ENCODE measurements at places on chromosomes 1 and 21. TPM values are rescaled to one million over a fixed set of nuclear protein-coding genes. Genes with fewer than 3 reads are reported as not detected.

DNA sequence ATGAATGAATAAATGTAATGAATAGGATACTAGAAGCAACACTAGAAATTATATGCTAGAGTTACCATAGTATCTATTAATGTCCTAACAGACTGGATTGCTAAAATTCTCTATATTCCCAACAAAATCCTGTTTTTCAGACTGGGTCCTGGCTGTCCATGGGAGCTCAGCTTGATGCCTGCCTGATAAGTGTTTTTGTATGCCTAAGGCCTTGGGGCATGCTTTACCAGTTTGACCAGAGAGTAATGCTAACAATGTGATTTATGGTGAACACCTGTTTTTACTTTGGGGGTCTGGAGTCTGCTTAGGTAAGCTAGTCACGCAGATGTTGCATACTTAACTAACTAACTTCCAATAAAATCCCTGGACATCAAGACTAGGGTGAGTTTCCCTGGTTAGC lies 318.8 kb upstream of the DEPDC1 start:
- DNase-seq: no peak

APOBEC4 gene
- polyA plus RNA-seq: not detected

OR2T29 gene
- not detected for polyA plus RNA-seq

DNA sequence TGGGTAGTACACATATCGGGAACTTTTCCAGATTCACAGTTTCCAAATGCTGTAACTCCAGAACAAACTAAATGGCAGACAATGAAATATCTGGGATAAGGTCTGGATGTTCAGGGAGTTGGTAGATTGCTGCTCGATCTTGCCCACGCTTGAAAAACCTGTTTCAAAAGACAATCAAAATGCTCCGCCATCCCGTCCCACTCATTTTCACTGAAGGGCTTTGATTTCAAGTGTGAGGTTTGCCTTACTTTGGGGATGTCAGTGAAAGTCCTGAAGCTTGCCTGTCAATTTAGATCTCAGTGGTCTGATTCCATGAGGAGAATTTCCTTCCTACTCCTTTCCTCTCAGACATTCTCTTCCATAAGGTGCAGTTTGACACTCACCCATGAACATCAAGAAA lies 236.3 kb upstream of the KCNK2 start:
- DNase-seq: no peak

- no peak for DNase-seq
These were observed at the start of gene DISP3 for GRCh38 chr1:11478571-11479374. TSS of gene DISP3 (plus strand) at chr1:11479155. CDS start at chr1:11500993, 21,838 bp downstream.

ANKRD35 gene
- polyA plus RNA-seq: 2.9 TPM

- no peak for DNase-seq
These were observed 7.0 kb downstream of the KRTAP10-8 start for GRCh38 chr21:44618909-44619308.

PLEKHA6 gene
- polyA plus RNA-seq: 3.0 TPM

DNA sequence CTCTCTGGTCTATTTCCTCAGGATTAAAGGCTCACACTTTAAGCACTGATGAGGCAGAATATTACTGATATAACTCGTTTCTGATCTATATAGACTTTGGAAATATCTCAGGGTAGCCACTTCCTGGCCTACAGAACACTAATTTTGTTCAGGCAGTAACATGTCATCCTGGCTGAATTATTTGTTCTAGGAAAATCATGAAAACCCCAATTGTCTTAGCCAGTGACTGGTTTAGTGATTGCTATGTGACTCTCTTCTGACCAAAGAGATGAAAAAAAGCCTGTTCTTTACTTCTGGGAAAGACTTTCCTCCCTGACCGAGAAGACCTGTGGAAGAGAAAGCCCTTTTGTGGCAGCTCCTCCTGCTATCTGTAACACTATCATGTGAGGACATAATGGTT lies 453.7 kb downstream of the SETD4 start:
- no peak for DNase-seq

SSBP3 gene
- polyA plus RNA-seq: 52.0 TPM

HUNK gene
- 5.0 TPM for polyA plus RNA-seq

PTAFR gene
- polyA plus RNA-seq: 1.7 TPM

DNA sequence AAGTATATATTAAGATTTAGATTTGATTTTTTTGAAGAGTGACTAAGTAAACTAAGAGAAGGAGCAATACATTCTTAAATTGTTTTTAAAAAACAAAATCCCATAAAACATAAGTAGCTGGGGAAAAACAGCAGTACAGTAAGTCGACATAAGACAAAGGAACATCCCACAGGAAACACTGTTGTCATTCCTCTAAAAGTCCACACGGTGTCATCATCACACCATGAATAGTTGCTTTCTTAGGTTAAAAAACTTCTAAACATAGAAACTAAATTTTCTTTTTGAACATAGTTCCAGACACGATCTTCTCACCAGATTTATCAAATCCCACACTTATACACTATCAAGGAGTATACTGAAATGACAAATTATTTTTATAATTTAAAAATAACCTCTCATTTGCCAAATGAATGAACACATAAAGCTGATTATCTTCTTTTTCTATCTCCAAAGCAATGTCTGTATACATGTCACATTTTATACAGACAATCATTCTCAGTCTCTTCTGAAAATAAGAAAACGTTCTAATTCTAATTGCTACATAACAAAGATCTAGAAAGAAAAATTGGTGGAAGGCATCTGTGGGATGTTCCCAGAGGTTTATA lies 15.8 kb downstream of the ODF2L start:
- DNase-seq: peak; percentile 63

GRCh38 chr1:165423136-165423535 lies 21.8 kb downstream of the RXRG start:
- DNase-seq: no peak

- no peak for DNase-seq
These were observed 81.9 kb upstream of the PRRC2C start for GRCh38 chr1:171403393-171403792.

C1orf141 gene
- polyA plus RNA-seq: not detected

GRCh38 chr1:4344065-4344732 lies 310.2 kb upstream of the AJAP1 start:
- no peak for DNase-seq

TMEM39B gene
- 13.5 TPM for polyA plus RNA-seq

ERICH3 gene
- not detected for polyA plus RNA-seq

GRCh38 chr1:196557797-196558196 lies 50.4 kb downstream of the KCNT2 start:
- DNase-seq: no peak

GRCh38 chr1:233261206-233261605 lies 34.3 kb downstream of the PCNX2 start:
- DNase-seq: no peak

- DNase-seq: no peak
These were observed 6.6 kb downstream of the CLSPN start for GRCh38 chr1:35763201-35763600.

- no peak for DNase-seq
These were observed 66.9 kb downstream of the MRPL37 start for GRCh38 chr1:54266908-54267307.
